ENCODE measurements at places on chromosomes 12 and 14.

DNA sequence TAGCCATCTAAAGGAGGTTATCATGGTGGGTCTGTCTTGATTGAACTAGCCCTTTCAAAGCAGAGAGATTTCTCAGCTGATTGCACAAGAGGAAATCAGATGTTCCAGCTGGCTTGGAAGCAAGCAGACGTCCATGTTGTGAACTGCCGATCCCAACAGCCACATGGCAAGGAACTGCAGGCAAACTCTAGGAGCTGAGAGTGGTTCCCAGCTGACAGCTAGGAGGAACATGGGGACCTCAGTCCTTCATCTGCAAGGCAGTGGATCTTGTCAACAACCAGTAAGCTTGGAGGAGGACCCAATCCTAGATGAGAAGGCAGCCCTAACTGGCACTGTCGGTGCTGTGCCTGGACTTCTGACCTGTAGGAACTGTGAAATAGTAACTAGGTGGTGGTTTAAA is 7.7 kb downstream of the ACVR1B start:
- no peak for ATAC-seq

GRCh38 chr12:131486451-131487230 is 224.2 kb upstream of the SFSWAP start:
- no peak for ATAC-seq

GRCh38 chr12:58450868-58451482 is 469.3 kb downstream of the LRIG3 start:
- no peak for ATAC-seq

GRCh38 chr12:122235741-122236140 is 9.9 kb upstream of the DIABLO start:
- ATAC-seq = no peak

GRCh38 chr12:27282754-27283153 is 38.7 kb downstream of the STK38L start:
- no peak for ATAC-seq

GRCh38 chr12:20822415-20822814 is 11.9 kb downstream of the SLCO1B3 start:
- no peak for ATAC-seq

- no peak for ATAC-seq
These were observed 63.5 kb downstream of the LLPH start for GRCh38 chr12:66066929-66067523.

GRCh38 chr14:96461950-96462798 is 40.0 kb upstream of the PAPOLA start:
- ATAC-seq = no peak
